Central memory CD8-positive, alpha-beta T cell (primary cell): ENCODE measurements at places on chromosomes 1 and 21.

DNA sequence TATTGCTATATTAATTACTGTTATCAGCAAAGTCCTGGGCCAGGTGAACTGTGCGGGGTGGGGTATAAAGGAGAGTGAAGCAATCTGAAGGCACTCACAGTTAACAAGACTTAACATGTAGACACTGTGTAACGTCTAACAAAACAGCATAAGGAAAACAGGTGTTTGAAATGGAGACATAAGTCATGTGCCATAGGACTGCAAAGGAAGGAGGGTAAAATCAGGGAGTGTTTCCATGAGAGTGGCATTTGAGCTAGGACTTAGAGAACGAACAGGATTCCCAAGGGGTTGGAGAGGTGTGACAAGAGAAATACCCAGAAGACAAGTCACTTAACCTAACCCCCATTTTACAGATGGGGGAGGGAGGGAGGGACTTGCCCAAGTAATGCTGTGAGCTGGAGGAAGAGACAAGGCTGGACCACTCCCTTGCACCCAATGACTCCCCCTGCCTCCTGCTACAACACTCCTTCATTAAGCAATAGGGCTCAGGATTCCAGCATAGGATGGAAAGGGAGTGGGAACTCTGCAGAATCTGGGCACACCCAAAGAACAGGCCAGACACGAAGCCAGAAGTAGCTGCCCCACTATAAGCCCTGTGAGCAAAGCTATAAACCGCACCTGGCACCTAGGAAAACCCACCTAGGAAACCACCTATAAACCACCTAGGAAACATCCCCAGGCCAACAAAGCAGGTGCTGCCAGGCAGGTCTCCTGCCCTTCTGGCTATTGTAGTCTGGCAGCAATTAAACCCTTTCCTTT lies 6.6 kb downstream of the PEF1 start:
- no peak for DNase-seq

- DNase-seq, result no peak
These were observed 17.0 kb downstream of the PAPPA2 start for GRCh38 chr1:176479971-176480370.

GRCh38 chr1:193419295-193419694 lies 232.9 kb upstream of the B3GALT2 start:
- no peak for DNase-seq

GRCh38 chr1:245052258-245052657 lies 102.5 kb upstream of the KIF26B start:
- DNase-seq, result no peak

- DNase-seq, result no peak
These were observed 9.2 kb downstream of the GIPC2 start for GRCh38 chr1:78054972-78055371.

- DNase-seq, result no peak
These were observed at the start of gene FNBP1L for GRCh38 chr1:93447481-93448291. FNBP1L (plus strand) TSS chr1:93448118; CDS start chr1:93448282, 164 bp downstream.

DNA sequence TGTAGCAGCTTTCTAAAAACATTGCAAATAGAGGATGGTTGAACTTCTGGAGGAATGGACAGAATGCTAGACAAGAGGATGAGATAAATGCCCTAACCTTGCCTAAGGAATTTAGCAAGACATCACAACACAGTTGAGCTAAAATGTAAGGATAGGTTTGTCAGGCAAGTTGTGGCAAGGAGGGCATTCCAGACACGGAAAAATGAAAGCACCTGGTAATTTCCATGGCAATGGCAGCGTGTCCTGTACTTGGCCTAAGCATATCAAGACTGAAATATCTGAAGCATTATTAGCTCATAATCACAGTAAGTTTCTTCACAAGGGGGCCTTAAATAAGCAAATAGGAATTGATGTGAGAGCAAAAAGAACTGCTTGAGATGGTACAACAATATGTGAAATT lies 105.1 kb upstream of the USP25 start:
- DNase-seq, result no peak

DNA sequence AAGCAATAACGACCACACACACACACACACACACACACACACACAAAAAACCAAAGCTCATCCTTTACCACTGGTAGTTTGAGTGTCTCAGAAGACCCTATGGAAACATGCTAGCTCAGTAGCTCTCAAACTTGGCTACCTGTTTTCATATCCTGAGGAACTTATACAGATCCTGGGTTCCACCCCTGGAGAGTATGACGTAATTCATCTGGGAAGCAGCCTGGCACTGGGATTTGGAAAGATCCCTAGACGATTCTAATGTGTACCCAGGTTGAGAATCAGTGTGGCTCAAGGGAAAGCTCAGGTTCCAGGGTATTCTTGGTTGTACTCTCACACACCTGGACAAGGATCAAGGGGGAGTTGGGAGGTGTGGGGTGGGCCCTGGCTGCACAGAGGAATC lies 85.9 kb downstream of the SELENOF start:
- DNase-seq, result no peak

GRCh38 chr1:205677167-205677566 lies 3.1 kb downstream of the SLC45A3 start:
- DNase-seq, result no peak

DNA sequence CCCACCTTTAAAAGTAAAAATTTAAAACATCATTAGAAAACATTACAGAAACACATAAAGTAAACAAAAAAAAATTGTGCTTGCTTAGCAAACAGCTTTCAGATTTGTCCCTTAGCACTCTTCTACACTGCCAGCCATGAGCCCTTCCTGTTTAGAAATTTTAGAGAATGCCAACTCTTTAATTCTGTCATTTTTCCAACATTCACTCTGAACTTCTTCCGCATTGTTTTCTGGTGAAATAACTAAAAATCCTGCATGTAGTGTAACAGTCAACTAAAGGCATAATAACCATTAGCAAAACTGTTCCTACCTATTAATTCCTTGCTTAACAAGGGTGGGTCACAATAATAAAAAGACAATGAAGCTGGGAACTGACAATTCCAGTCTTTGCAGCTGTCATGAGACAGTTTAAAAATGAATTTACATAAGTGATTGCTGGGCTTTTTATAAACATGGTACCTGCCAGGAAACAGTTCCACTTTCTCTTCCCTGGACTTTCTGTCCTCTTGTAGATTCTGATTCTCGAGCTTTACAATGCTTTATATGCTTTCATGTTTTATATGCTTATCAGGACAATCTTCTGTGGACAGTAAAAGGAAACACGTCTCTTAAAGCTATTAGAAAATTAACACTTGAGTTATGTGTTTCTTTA lies 19.0 kb downstream of the GNG12 start:
- no peak for DNase-seq

GRCh38 chr1:55584526-55585401 lies 369.6 kb upstream of the USP24 start:
- DNase-seq, result no peak

DNA sequence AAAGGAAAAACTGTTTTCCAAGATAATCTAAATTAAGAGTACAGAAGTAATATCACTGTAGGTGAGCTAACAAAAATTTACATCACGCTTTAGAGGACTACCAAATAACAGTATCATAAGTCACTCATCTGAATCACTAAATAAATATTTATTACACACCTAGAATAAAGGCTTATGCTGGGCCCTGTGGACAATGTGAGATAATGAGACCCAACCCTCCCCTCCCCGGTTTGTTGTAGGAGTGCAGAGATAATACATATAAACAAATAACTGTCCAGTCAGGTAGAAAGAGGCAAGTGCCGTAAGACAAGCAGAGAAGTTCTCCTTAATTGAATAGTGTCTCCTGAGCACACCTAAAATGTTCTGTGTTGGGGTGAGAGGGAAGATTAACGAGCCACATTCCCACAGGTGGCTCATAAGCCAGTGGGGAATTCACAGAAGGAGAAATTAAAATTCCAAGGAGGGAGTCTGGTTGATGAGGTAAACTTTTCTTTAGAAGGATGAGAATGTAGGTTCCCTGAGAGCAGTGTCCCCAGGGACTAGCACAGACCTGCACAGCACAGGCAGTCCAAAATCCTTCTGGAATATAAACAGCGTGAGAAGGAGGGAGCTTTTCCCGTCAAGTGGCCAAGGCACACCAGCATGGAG lies 241.4 kb downstream of the NFIA start:
- DNase-seq, result no peak

DNA sequence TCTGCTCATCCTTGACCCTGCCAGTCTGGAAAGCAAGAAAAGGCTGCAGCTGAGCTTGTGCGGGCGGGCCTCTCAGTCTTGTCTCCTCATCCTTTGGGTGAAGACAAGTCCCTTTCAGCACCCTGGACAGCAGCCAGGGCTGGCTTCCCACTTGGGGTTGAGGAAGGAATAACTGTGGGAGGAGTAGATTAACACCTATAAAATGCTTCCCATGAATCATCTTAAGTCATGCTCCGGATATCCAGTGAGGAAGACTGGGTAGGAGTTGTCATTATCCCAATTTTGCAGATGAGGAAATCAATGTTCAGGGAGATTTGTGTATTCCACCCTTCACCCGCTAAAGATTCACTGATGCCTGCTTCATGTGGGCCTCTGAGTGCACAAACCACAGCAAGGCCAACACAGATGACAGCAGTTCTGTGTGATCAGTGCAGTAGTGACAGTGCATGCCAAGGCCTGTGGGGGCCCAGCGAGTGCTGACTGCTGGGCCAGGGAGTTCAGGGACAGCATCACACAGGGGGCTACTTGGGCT lies 20.1 kb upstream of the COL16A1 start:
- no peak for DNase-seq

GRCh38 chr1:94737124-94737998 lies 82.8 kb upstream of the SLC44A3 start:
- DNase-seq, result no peak

DNA sequence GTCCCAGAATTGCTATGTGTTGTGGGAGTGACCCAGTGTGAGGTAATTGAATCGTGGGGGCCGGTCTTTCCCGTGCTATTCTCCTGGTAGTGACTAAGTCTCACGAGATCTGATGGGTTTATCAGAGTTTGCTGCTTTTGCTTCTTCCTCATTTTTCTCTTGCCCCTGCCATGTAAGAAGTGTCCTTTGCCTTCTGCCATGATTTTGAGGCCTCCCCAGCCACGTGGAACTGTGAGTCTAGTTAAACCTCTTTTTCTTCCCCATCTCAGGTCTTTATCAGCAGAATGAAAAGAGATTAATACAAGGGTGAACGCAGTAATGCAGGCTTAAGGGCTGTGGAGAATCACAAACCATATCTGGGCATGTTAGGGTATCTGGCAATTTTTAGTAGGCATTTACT lies 624.0 kb downstream of the USP25 start:
- no peak for DNase-seq

DNA sequence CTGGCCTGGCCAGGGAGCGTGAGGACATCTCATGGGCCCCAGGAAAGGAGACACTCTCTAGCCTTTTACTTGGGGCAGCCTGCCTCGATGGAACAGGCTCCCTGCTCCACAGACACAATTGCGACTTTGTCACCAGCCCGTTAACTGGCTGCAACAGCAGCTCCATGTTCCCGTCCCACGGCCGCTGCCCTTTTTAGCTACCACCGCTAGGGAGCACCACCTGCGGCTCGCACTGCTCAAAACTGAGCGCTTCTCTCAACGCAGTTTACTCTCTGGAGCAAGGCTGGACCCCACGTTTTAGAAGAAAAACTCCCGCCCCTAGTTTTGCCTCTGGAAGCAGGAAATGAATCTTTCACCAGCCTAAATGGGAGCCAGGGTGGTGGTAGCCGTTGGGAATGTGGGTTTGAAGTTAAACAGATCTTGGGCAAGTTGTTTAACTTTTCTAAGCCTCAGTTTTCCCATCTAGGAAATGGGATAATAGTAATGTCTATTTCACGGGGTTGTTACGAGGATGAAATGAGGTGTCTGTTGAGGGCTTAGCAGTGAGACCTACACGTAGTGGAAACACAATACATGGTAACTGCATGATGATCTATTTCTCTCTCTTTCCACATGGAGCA lies 3.5 kb upstream of the LRRC38 start:
- no peak for DNase-seq

- no peak for DNase-seq
These were observed 24.6 kb downstream of the KCNC4 start for GRCh38 chr1:110234691-110235090.

GRCh38 chr1:151277249-151277648 lies 4.8 kb upstream of the ZNF687 start:
- no peak for DNase-seq

- DNase-seq, result no peak
These were observed 12.4 kb upstream of the USP1 start for GRCh38 chr1:62424411-62424810.

DNA sequence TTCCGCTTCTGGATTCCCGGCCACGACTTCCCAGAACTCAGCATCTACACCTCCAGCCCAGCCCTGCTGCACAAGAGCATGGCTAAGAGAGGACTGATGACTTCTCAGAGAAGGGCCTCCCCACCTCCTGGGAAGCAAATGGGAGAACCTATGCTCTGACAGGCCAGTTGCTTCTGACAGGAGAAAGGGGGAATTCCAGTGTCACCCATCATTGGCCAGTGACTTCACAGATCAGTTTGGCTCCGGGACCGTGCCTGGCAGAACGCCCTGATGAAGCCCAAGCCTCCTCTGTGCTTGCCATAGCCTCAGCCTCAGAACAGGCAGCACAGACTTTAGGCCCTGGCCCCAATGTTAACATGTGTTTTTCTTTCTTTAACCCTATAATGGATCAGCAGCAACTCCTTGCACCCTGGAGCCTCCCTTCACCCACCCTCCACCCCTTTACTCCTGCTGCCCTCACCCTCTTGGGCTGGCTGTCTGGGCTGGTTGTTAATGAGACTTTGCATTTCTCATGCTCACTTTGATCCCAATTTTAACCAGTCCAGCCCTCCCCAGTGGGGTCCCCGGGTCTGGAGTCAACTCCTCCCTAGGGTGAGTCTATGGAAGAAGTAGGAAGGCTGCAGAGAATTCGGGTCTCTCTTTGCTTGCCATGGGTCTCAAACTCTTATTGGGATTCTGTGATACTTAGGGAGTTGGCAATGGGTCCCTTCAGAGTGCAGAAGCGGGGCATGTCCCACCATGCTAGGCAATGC lies 42.7 kb upstream of the SLC30A1 start:
- no peak for DNase-seq

DNA sequence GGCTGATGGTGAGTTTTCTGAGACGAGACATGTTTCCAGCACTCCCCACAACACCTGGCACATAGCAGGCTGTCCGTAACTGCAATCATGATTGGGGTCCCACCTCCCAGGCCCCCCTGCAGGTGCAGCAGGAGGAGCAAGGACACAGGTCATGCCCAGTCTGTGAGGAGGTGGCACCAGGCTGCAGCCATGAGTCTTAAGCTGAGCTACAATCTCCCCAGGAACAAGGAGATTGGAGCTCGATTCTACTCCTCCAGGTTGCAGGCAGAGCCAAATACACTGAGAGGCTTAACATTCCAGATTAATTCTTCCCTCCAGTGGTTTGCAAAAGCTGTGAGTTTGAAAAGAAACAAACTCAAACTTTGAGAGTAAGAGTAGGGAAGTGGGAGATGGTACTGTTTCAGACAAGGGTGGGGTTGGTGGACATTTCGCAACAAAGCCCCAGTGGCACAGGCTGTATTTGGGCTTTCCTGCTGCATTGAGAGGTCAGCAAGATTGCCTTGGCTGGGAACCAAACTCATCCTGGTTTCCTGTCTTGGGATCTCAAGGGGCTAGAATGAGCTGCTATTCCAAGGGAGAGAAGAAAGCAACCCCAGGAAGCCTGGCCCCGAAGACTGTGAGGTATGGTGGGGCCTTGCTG lies 64.8 kb upstream of the GALNT2 start:
- no peak for DNase-seq
